ENCODE measurements at places on chromosomes 6 and 20.

GRCh38 chr20:6580486-6580885 is 187.0 kb upstream of the BMP2 start:
- no peak for DNase-seq

DNA sequence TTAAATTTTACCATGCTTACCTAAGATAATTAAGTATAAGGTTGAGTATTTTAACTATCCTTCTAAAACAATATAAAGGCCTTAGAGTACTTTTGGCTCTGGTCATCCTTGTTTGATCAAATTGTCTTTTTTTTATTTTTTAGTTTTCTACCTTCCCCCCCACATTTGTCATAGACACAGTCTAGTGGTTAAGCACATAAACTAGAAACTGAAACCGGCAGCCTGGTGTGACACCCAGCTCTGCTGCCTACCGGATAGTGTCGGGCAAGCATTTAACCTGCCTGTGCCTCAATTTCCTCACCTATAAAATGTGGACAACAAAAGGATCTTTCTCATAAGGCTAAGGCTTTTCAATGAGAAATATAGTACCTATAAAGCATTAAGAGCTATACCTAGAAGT is 21.6 kb upstream of the TULP4 start:
- no peak for DNase-seq

DNA sequence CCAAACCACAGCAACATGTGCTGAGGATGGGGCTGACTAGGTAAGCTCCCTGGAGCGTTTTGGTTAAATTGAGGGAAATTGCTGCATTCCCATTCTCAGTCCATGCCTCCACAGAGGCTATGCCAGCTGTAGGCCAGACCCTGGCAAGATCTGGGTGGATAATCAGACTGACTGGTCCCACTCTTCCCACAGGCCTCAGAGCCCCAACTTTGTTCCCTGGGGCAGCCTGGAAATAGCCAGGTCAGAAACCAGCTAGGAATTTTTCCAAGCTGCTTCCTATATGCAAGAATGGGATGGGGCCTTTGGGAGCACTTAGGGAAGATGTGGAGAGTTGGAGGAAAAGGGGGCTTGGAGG is 1.5 kb upstream of the VEGFA start:
- no peak for DNase-seq

DNA sequence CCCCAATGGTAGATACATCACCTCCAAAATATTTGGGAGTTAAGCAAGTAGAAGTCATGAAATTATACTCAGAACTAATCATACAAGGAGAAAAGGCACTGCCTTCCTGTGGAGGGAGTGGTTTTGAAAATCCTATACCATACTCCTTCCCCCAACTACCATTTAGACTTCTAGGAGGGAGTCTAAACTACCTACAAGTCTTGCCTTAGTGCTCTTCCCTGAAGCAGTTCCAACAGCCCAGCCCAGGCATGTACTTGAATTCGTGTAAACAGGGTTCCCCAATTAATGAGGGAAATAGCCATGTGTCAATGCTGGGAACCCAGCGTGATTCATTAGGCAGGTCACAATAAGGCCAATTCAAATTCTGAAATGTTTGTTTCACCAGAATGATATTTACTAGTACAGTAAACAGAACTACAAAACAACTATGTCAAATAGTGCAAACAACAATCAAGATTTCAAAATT is 39.1 kb upstream of the SGK1 start:
- DNase-seq: no peak

GRCh38 chr6:91082311-91082832 is 495.5 kb upstream of the MAP3K7 start:
- no peak for DNase-seq

DNA sequence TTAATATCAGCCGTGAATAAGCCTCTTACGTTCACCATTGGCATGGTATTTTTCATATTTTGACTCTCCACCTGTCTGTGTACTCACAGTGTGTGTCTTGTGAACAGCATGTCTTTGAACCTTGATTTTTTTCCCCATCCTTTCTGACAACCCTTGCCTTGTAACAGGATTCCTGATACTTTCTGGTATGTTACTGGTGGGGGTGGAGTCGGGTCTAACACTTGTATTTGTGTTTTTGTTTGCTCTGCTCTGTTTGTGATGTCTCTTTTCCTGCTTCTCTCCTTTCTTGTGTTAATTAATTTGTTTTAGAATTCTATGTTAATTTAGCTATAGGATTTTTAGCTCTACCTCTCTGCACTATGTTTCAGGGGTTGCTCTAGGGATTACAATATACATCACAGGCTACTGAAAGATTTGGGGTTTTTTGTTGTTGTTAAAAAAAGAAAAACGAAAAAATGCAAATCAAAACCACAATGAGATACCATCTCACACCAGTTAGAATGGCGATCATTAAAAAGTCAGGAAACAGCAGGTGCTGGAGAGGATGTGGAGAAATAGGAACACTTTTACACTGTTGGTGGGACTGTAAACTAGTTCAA is 245.1 kb downstream of the CDH4 start:
- no peak for DNase-seq

- DNase-seq: peak; percentile 45
Measured at GRCh38 chr6:85923013-85923430, 280.3 kb upstream of the SYNCRIP start.

DNA sequence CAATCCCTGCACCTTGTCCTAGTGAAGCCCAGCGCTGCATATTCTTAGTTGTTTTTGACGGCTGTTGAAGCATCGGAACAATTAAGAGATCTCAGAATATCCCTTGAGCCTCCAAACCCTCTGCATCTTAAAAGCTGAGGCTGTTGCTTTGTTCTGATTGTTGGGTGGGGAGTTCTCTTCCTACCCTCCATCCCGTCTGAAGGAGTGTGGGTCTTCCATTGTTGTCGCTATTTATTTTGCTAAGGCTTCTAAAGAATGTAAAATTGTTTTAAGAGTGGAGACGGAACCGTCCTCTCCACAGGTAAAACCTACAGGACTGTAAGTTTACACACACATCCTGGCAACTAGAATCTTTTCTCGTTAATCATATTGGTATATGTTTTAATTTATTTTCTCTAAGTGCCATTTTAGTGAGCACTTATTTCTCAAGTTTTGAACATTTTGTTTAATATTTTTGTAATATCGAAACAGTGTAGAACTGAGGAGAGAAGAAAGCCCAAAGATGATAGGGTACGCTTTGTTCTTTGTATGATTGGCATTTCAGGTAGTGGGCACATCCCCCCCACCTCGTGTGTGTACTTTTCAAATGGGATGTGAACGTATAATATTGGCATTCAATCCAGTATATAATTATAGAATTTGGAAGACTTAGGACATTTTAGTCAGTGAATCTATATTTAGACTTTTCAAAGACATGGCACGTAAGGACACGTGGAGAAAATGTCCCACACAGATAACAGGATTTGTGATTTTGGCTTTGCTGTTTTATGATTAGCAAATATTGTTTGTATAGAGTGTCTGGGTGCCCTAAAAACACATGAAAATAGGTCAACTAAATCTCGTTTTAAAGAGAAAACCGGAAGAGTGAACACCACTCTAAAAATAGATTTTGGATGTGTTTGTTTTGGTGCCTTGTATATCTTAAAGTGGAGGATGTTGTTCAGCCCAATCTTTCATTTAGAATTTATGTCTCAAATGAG is 1.3 kb downstream of the RNF146 start:
- no peak for DNase-seq

DNA sequence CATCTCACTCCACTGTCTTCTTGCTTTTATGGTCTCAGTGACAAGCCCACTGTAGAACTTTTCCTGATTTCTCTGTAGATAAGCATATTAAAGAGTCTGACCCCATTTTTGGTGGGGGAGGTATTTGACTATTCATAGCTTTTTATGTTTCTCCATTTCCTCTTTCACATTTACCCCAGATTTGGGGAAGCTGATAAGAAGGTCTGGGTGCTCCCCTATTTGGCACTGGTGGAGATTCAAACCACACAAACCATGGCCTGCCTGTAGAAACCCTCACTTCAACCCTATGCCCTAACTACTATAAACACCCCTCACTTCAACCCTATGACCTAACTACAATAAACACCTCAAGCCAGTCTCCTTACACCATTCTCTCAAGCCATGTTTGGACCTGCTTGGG is 196.2 kb upstream of the SYNDIG1 start:
- no peak for DNase-seq

DNA sequence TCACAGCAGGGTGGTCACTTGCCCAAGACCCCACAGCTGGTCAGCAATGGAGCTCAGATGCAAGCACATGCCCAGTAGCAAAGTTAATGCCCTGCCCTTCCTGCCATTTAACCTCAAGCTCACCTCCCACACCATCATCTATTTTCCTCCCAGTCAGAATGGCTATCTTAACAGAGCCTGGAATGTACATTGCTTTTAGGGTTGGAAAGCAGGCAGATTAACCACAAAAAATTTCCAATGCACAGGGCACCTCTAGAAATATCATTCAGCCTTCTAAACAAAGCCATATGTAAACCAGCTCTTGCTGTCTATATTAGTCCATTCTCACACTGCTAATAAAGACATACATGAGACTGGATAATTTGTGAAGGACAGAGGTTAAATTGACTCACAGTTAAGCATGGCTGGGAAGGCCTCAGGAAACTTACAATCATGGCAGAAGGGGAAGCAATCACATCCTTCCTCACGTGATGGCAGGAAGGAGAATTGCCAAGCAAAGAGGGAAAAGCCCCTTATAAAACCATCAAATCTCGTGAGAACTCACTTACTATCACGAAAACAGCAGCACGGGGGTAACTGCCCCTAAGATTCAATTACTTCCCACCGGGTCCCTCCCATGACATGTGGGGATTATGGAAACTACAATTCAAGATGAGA is 106.9 kb downstream of the FYN start:
- no peak for DNase-seq

DNA sequence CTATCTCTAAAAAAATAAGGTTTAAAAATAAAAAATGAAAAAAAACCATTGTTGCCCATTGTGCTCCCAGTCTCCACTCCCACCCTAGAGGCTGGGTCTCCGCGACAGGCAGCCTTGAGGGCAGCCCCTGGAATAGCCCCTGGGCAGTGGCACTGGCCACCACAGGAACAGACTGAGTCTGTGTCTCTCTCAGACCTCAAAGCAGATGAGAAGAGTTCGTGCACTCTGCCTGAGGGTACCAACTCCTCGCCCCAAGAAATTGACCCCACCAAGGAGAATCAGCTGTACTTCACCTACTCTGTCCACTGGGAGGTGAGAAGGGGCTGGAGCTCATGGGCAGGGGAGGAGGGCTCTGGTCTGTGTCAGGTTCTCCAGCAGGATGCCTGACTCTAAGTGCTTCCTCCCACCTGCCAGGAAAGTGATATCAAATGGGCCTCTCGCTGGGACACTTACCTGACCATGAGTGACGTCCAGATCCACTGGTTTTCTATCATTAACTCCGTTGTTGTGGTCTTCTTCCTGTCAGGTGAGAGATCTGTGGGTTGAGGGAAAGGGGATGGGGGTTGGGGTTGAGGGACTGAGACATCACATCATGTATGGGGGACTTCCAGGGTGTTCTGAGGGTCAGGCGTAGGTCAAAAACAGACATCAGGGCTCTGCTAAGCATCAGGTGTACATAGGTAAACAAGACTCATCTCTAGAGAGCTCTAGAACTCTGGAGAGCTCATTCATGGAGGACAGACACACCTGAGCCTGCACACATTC is 35.6 kb downstream of the TM9SF4 start:
- DNase-seq: no peak

DNA sequence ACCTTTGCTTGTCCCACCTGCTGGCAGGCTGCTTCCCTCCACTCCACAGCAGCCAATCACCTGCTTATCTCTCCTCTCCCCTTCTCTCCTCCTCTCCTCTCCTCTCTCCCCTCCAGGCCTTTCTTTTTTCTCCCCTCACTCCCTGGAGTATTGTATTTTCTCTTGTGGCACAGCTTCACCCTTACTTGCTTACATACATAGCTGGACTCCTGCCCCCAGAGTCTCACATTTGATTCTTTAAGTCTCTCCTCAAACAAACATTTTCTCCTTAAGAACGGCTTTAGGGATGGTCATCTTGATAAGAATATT is 3.6 kb upstream of the LY86 start:
- DNase-seq: no peak

GRCh38 chr20:31860390-31861134 is 9.8 kb downstream of the DUSP15 start:
- no peak for DNase-seq

GRCh38 chr6:81063891-81064290 is 688.6 kb downstream of the TENT5A start:
- no peak for DNase-seq

DNA sequence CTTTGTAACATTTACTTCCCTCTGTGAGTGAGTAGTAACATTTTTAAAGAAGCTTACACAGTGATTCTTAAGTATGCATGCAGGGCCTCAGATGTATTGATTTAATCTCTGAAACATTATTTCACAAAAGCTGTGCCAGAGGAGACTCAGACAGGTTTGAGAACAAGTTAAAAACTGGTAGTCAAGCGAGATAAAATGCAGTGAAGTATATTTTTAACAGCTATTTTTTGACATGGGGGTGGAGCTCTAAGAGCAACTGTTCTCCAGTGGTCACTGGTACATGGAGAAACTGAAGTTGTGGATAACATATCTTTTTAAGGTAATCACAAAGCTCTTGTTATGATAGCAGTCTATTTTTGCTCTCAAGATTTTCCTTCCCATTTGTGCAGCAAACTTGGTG is 20.4 kb downstream of the DSTN start:
- no peak for DNase-seq

DNA sequence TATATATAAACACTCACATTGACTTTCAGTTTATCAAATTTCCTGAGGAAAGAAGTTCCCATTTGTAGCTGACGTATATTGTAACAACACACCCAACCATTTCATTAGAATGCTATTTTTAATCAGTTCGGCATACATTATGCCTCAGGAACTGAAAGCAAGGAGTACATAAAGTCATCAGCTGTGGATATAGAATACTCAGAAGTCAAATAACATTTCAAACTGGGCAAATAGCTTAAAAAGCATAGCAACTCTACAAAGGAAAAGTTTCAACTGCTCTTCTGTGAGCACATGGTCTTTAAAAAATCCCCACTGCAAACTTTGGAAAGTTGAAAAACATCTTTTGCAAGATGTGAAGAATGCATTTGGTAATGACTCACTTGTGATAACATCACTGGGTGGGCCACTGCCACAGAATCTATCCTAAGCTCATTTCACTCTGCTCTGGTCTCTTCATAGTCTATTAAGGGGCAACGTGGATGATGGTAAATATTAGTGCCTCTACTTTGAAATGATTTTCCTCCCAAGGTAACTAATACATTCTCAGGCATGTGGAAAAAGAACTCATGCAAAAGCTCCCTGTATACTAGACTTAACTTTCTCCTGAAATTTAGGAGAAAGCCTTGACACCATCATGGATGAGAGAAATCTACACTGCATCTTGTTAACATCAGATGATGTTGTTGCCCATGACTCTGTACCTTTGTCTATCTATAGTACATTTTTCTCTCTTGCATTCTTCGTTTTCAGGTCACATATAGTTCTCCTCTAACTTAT is 49.2 kb downstream of the FYN start:
- DNase-seq: no peak

- no peak for DNase-seq
Measured at GRCh38 chr20:48740292-48740649, 87.5 kb downstream of the PREX1 start.

DNA sequence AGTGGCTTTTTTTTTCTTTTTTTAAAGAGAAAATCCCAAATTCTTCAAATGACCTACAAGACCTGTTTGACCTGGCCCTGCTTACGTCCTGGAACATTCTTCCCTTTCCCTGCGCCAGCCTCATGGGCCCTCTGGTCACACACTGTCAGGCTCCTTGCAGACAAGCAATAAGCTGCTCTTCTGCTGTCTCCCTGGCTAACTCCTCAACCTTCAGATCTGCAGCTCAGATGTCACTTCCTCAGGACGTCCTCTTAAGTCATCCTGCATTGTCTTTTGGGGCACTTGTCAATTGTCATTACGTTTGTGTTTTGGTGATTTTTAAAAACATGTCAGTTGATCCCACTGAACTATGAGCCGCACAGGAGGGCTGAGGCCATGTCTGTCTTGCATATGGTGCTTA is 28.9 kb upstream of the SLC35D3 start:
- DNase-seq: no peak

Measured in head of caudate nucleus (tissue), 42 donors.